DMS79 (cell line): ENCODE measurements at places on chromosomes 3 and 15.

- DNase-seq: no peak
Observed at GRCh38 chr15:100863075-100863795, 16.4 kb upstream of the ALDH1A3 start.

GRCh38 chr3:125437631-125438435 lies 62.7 kb upstream of the ZNF148 start:
- no peak for DNase-seq

DNA sequence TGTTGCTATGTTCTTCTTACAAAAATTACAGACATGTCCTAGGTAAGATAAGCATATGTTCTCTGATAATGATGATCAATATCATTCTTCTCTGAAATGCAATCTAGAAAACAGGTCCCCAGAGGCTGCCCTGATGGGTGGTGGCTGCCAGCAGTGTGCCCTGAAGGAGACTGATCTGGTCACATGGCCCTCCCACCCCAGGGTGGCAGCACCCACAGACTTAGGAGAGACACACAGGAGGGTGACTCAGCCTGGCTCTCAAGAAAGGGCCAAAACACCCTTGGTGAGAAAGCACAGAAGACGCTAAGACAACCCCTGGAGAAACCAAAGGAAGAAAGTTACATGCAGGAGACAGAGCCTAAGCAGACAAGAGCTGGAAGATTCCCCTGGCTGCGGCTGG lies 203.7 kb downstream of the TJP1 start:
- no peak for DNase-seq

- DNase-seq: no peak
Observed at GRCh38 chr3:182243625-182244024, 531.9 kb downstream of the SOX2 start.

- no peak for DNase-seq
Observed at GRCh38 chr15:62927196-62927595, 115.4 kb upstream of the TPM1 start.
